ENCODE measurements at places on chromosomes 13 and 19.
A peak's percentile ranks its signal among the peaks of the same experiment; 100 is the strongest.

- no peak for DNase-seq
These were observed 4.5 kb upstream of the TSPAN16 start for GRCh38 chr19:11291415-11291814.

DNA sequence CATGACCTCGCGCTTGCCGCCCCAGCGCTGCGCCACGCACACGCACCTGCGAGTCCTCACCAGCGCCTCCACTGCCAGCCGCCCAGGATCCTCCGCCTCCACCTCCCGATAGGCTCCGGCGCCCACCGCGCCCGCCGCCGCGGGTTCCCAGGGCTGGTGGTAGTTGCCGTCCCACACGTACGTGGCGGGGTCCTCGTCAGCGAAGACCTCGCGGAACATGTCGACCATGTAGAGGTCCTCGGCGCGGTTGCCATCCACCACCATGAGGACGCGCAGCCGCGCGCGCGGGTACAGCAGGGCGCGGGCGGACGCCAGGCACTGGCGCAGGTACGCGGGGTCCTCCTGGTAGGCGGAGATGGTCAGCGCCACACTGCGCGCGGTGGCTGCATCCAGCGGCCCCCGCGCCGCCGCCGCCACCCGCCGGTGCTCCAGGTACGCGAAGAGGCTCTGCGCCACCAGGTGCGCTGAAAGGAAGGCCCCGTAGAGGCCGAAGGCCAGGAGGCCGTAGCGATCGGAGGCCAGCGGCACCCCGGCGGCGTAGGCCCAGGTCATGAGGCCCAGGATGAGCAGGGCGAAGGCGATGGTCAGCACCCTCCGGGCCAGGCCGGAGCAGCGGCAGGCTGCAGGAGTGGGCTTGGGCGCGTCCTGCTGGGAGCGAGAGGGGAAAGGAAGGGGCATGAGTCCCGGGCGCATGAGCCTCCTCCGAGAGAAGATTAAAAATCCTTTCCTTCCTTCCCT is 4.4 kb downstream of the HAS1 start:
- DNase-seq = no peak

- no peak for DNase-seq
These were observed 350.5 kb downstream of the DACH1 start for GRCh38 chr13:71516521-71516920.

GRCh38 chr19:2123682-2124387 is 27.1 kb downstream of the IZUMO4 start:
- DNase-seq = no peak

DNA sequence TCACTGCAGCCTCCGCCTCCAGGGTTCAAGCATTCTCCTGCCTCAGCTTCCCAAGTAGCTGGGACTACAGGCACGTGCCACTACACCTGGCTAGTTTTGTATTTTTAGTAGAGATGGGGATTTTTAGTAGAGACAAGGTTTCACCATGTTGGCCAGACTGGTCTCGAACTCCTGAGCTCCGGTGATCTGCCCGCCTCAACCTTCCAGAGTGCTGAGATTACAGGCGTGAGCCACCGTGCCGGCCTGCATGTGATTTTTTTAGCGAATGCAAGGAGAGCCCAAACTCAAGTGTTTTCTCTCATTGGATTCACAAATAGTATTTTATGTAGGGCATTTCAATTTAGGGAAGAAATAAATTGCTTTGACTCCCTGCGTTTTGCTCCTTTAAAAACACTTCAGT is 4.4 kb downstream of the ZMYM2 start:
- no peak for DNase-seq

DNA sequence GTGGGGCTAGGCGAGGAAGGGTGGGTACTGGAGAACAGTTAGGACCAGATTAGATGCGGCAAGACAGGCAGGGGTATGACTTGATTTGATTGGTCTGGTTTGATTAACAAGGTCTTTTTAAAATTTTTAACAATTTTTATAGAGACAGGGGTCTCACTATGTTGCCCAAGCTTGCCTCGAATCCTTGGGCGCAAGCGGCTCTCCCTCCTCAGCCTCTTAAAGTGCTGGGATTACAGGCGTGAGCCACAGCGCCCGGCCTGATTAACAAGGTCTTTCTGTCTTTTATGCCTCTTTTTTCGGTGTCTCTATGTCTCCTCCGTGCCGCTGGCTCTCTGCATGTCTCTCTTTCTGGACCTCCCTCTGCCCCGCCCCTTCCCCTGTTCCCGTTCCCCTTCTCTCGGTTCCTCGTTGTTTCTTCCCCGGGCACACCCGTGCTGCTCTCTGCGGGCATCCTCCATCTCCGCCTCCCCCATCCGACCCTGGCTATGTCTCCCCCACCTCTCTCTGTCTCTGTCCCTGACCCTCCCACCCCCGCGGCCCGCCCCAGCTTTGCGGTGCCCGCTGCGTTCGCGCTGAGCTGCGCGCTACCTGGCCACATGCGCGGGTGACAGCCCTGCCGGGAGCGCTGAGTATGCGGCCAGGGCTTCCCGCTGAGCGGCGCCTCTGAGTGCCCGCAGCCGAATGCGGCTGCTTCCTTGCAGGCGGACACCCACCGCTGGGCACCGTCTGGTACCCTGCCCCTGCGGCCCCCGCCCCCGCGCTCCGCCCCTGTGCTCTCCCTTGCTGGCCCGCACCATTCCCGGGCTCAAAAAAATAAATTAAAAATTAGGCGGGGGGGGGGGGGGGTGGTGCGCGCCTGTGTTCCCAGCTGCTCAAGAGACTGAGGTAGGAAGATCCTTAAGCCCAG is 8.1 kb upstream of the SDHAF1 start:
- peak; percentile 32 for DNase-seq

DNA sequence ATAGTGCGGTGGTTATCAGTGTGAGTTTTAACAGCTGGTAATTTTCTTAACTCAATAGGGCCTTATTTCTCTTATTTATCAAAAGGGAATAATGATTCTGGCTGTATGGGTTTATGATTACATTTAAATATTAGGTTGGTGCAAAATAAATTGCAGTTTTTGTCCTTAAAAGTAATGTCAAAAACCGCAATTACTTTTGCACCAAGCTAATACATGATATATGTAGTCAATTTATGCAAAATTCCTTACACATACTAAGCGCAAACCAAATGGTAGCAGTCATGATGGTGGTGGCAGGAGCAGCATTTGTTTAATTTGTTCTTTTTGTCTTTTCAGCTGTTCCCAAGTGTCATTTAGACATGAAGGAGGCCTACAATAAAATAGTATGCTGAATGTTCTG is 1777.1 kb downstream of the OLFM4 start:
- DNase-seq = no peak

DNA sequence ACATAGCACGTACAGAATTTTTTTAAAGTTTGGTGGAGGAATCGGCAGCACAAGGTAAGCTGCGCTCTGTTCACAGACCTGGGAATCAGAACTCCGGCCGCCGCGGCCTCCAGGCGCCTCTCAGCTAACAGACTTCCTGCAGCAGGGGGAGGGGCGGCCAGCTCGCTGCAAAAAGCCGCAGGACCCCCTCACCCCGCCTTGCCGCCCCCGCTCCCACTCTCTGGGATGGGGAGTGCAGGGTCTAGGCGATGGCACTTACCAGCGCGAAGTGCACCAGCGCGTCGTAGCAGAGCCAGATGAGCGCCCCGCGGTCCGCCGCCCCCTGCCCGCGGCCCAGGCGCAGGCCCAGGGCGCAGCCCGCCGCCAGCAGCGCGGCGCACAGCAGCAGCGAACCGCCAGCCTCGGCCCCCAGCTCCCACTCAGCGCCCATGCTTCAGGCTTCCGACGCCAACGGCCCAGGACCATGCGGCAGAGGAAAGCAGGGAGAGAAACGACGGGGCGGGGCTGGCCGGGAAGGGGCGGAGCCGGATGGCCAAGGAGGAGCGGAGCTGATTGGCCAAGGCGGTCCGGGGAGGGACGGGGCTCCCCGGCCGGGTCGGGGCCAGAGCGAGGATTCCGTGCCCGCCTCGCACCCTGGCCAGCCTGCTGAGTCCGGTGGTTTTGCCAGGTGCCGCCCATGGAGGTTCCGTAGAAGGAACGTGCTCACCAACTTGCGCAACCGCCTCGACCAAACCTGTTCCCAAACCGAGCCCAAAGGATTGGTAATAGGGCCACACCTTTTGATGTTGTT is at the start of gene EBPL:
EBPL (minus strand) TSS at position 492 of the 790 bp plus-strand sequence; CDS start at position 430, 62 bp downstream.
- peak; percentile 66 for DNase-seq

Measured in memory B cell (primary cell).